AG04450 (cell line): ENCODE measurements at places on chromosomes 4 and X.

GRCh38 chr4:22220965-22221364, 272.4 kb upstream of the KCNIP4 start:
- no peak for DNase-seq

DNA sequence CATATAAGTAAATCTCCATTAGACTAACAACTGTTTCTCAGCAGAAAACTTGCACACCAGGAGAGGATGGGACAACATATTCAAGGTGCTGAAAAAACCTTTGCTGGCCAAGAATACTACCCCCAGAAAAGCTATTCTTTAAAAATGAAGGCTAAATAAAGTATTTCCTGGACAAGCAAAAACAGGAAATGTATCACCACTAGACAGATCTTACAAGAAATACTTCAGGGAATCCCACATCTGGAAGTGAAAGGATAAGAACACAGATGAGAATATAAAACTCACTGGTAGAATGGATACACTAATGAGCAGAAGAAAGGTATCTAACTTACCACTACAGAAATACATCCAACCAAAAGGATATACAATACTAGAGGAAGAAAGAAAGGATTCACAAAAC, 27.0 kb upstream of the ADH1C start:
- no peak for DNase-seq

GRCh38 chrX:77749695-77750094, 36.3 kb downstream of the ATRX start:
- no peak for DNase-seq

DNA sequence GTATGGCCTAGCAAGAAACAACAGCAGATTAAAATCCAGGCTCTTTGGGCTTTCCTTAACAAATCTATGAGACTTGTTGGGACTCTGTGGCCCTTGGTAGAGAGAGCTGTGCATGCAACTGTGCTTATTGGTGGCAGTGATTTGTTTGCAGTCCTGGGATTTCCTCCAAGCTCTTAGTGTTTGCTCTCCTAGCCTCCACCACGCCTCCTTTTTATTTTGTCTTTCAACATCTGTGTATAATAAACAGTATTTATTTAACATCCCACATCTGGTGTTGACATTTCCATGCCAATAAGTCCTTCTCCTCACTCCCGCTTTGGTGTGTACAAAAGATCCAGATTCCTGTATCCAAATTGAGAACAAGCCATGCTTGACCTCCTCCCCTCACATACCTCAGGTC, 3.1 kb downstream of the TNMD start:
- no peak for DNase-seq

GRCh38 chrX:119982145-119982544, 38.6 kb upstream of the NKAP start:
- DNase-seq, result no peak

DNA sequence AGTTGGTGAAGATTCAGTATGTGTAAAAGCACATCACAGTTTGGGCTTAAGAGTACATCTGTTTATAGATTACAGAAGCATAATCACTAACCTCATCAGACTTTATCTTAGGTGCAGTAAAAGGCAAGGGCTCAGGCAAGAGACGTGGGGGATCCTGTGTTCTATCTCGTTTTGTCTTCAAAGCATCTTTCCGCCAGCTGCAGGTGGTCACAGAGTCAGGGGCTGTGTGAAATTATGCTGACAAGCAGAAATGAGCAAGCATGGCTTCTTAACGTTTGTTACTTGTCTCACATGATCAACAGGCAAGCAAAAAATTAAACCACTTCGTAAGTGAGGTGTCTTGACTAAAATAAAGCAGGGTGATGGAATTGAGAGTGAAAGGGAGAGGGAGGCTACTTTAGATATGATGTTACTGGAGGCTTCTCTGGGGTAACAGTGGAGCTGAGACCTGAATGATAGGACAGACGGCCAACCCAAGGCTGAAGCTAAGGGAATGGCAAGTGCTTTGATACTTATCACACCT, 1.4 kb upstream of the TEC start:
- DNase-seq, result no peak

DNA sequence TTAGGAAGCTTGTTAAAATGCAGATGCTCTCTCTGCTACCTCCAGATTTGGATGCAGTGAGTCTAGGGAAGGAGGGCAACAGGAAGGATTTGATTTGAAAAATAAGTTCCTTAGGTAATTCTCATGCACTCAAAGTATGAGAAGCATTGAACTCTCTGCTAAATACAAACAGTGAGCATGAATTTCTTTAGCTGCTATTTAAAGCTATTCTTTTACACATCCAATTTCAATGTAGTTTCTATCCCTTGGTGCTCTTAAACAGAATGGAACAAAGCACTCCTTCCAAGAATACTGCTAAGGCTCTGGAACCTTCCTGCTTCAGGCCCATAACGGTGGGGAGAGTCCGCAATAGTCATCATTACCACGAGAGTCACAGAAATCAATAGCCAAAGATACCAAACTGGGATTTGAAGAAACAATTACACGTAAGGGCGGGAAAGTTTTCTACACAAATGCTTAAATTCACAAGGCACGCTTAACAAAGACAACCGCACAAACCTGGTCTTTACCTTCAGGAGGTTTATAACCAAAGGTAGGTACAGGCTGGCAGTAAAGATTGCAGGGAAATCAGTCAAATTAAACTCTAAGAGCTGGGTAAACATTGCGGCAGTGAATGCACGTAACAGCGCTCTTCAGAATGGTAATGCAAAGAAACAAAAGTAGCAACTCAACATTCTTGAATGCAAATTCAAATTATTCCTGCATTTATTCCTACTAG, 123.2 kb upstream of the NAP1L5 start:
- no peak for DNase-seq

GRCh38 chr4:54440394-54441136, 211.5 kb downstream of the PDGFRA start:
- DNase-seq, result no peak

DNA sequence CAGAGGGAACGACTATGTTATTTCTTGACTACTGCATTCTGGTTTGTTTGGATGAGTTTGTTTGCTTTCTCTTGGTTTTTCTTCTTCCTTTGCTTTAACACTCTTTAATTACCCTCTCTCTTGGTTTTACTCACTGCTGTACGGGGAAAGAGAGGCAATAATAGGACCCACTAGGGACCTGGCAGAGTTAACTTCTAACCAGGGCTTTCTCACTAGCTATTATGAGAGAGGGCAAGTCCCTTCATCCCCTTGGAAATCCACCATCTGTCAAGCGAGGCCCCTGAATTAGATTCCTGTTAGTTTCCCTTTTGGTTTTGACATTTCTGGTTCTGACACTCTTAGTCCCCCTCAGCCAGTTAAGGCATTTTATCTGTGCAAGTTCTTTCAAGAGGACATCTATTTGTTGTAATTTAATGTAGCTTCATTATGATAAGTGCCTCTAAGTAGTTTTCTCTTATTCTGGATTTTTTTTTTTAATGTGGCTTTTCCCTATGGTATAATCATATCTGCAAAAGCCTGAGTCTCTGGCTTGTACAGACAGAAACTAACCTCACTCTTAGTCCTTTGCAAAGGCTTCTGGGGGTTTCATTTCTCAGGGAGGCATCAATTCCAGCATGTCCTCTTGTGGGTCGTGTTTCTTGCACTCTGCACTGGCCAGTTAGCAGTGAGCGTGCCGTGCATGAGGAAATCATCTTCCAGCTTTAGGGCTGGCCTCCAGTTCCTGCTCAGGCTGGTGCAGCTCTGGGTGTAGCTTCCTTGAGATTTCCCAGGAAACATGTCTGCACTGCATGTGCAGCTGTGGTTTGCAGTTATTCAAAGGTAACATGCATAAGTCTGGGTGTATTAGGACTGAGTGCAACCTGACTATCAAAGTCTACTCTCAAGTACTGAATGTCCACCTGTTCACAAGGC, 221.3 kb downstream of the STIM2 start:
- DNase-seq, result no peak

GRCh38 chr4:145093638-145094037, 4.4 kb downstream of the ANAPC10 start:
- no peak for DNase-seq

- no peak for DNase-seq
Measured at GRCh38 chr4:11160288-11160687, 268.4 kb downstream of the HS3ST1 start.

DNA sequence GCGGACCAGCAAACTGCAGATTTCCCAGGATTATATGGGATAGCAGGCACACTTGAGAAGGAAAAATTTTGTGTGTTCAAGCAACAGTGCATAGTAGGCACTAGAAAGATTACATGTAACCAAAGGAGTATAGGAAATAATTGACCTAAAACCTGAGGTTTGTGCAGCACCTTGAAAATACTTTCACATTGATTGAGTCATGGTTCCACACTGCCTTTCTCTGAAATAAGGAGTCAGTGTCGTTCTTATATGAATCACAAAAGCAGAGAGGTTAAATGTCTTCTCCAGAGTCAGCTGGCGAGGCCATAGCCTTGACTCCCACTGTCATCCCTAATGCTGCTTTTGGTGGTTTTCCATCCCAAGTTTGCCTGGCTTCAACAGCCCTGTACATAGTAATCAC, 138.9 kb downstream of the SOWAHB start:
- no peak for DNase-seq

DNA sequence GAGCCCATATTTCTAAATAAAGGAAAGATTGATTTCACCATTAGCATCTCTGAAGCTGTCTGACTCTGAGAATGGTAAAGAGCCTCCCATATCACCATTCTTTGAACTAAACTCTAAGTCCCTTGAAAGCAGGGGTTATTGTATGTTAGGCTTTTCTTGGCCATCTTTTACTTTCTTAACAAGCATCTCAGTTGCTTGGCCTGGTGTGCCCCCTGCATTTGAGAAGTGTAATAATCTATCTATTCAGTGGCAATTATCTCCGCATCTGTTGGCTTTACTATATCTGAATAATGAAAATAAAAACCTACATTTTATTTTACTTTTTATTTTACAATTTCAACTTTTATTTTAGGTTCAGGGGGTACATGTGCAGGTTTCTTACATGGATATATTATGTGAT, 128.3 kb upstream of the ARMCX2 start:
- DNase-seq, result no peak

DNA sequence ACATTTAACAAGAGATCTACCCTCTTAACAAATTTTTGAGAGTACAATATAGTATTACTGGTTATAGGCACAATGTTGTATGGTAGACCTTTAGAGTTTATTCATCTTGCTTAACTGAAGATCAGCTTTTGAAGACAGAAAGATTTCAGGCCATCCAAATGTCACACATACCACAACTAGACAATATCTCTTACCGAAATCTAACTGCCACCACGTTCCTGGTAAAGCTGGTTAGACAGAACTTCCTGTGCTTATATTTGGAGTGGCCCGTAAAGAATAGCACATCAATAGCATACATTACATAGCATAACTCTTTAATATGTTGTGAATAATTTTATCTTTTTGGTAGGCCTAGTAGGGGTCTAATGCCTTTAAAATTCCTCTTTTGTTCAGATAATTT, 29.8 kb upstream of the ARHGEF6 start:
- no peak for DNase-seq
